CD4-positive, alpha-beta T cell treated with Interleukin-15 for 4 hours (primary cell): ENCODE measurements at places on chromosomes 6 and 20.

DNA sequence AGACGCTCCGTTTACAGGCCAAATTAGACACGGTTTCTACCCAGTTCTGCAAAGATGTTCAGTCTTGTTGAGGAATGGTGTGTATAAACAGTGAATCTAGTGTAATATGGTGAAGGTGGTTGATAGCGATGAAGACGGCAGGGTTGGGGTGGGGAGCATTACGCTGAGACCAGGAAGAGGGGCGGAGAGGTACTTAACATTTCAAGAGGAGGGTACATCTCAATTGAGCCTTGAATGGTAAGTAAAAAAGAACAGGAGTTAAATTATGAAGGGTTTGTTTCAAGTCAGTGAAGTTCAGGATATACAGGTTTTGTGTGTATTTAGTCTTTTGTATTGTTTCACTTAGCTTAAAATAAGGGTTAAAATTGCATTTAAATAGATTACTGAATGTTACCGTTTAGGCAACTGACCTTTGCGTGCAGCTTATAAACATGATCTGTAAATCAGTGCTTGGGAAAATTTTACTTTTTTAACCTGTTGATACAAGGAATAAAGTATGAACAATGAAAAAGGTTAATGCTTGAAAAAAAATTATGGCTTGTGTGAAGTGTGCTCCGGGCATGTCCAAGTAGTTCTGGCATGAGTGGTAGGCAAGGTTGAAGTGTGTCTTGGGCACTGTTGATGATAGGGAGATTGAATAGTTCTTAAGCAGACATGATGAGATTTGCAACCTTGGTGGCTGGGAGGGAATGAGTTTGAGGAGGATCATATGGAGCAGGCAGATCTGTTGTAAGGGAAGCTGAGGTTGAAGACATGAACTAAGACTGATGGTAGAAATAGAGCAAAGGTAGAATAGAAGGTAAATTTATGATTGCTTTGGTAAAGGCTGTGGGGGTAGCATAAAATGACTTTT, 842 bp downstream of the POLR1C start:
- no peak for DNase-seq

GRCh38 chr6:10578723-10579122, 57.6 kb downstream of the GCNT2 start:
- DNase-seq: no peak

DNA sequence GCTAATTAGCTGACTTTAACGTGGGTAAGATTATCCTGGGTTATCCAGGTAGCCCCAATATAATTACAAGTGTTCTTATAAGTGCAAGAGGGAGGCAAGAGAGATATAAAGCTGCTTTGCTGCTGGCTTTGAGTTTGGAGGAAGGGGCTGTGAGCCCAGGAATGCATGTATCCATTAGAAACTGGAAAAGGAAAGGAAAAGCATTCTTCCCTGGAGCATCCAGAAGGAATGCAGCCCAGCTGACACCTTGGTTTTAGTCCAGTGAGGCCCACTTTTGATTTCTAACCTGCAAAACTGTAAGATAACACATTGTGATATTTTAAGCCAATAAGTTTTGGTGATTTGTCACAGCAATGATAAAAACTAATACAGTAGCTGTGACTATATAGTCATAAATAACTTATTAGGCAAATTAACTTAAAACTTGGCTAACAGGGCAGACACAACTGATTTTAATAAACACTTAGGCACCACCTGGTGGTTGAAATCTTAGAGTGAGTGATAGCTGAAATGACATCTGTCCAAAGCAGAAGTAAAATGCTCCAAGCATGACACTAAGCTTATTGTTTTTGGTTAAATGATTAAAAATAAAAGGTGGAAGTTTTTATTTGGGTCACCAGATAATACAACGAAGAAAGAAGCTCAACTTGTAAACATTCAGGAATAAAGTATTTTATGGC, 35.6 kb downstream of the ADGRF4 start:
- DNase-seq: peak; percentile 4

DNA sequence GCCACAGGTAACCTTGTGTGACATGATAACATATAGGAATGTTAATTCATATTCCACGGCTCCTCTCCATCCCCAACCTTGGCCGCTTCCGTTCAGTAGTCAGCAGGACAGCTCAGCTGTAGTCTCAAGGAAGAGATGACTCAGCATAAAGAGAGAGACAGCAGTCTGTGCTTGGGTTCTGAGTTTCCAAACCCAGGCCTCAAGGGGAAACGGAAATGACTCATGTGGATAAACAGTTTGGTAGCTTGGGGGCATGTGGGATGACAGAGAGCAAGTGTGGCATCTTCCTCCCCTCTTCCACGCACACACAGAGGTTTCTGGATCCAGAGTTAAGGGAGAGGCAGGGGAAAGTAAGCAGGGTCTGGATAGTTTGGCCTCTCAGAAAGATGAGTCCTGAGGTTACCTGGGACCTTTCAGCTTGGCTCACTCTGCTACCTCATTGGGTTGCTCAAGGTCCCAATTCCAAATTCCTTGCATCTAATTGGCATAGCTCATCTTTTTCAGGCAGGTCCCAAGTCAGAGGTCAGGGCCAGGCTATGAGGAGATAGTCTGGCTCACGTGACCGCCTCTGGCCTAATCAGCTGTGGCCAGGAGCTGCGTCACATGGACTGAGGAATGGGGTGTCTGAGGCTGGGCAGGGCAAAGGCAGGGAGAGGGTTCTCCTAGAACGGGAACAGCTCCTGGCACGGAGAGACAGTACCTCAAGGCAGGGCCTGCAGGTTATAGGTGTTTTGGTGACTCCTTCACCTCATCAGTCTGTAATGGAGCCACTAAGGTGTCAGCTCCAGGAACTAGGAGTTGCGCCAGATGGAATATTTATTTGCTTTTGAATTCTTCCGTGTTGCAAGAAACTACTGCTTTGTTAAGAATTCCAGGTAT, 36.5 kb upstream of the MLN start:
- peak; percentile 31 for DNase-seq

- DNase-seq: no peak
Measured at GRCh38 chr6:23224540-23224939, 655.2 kb downstream of the HDGFL1 start.

DNA sequence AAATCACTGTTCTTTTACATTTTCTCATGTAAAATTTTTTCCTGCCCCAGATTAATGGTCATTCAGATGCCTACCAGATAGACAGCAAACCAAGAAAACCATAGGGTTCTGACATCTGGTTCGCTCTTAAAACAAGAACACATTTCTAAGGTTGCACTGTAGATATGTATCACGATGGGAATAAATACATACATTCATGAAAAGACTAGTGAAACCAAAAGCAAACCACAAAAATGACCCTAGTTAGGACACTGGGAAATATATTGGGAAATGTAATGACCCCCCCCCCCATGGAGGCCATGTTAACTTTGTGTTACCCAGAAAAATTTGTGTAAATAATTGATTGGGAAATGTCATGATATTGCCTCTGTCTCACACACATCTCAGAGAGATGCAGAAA, 37.5 kb downstream of the MTFR2 start:
- no peak for DNase-seq

DNA sequence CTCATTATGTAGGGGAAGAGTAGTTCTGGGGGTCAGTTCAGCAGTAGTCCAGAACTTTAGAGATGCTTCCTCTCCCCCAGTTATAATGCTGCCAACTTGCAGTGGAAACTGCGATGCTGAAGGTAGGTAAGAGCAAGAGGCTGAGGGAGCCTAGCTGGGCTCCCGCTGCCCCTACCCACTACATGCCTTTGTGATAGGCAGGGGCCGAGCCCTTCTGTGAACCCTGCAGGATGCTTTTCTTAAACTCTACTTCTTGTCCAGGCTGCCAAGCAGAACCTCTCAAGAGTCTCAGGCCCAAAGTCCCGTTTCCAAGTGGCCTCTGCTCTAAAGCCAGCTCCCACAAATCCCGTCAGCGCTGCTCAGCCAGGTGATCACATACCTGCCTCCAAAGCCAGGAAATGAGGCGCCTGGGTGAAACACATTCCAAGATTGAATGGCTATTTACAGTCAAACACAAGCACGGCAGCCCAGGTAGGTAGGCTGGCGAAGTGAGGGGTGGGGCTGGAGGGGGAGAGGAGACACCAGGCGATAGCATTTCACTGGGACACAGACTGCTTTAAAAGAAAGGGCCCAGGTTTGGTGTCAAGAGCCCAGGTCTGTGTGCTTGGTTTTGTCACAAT, 150.7 kb downstream of the CD24 start:
- DNase-seq: no peak

DNA sequence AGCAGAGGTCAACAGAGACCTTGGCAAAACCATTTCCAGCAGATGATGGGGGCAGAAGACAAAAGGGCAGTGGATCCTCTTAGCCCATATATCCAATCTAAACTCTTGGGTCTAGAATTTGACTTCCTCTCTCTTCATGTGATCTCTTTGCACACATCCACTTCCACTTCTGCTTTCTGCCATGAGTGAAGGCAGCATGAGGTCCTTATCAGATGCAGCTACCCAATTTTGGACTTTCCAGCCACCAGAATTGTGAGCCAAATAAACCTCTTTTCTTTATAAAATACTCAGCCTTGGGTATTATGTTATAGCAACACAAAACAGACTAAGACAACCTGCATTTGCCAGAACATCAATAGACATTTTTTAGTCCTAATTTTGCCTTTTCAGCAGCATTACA, 191.6 kb downstream of the ADAT2 start:
- no peak for DNase-seq

DNA sequence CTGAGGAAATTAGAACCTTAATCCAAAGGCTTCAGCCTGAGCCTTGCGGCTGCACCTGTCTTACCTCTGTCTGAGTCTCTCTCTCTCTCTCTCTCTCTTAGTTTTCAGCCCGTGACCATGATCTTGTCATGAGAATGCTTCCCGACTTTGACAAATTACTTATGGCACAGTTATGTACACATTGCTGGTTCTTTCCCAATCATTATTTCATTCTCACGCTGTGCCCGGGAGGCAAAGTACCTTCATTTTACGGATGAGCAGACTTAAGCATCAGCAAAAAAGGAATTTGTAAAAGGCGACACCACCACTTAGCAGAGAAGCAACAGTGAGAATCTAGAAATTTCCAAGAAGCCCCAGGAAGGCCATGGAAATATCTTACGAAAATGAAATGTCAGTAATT, 54.6 kb downstream of the GMPR start:
- DNase-seq: no peak

DNA sequence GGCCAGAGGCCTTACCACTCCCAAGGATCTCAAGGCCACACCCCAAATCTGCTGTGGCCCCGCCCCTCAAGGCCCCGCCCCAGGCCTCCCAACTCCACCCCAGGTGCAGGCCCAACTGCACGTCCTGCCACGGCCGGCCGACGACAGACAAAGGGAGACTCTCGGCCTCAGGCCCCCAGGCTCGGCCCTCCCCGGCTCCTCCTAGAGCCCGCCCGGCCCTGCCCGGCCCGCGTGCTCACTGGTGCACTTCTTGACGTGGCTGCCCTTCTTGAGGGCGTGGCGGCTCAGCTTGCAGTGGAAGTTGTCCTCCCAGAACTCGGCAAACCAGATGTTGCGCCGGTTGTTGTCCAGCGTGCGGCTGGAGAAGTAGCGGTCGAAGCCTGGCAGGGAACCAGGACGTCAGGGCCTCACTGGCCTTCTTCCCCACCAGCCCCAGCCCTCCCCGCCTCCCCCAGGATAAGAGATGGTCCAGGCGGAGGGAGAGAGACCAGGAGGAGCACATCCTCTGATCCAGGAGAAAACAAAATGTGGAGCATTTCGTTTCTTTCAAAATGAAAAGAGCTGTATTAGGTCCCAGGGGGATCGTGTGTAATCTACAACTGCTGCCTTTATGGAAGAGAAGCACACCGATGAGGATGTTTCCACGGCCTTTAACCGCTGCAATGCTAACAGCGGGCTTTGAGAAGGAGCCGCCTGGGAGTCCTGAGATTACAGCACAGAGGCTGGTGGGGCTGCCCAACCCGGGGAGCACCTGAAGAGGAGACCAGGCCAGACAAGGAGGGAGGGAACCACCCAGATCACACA, 89.4 kb downstream of the GRM4 start:
- DNase-seq: no peak

DNA sequence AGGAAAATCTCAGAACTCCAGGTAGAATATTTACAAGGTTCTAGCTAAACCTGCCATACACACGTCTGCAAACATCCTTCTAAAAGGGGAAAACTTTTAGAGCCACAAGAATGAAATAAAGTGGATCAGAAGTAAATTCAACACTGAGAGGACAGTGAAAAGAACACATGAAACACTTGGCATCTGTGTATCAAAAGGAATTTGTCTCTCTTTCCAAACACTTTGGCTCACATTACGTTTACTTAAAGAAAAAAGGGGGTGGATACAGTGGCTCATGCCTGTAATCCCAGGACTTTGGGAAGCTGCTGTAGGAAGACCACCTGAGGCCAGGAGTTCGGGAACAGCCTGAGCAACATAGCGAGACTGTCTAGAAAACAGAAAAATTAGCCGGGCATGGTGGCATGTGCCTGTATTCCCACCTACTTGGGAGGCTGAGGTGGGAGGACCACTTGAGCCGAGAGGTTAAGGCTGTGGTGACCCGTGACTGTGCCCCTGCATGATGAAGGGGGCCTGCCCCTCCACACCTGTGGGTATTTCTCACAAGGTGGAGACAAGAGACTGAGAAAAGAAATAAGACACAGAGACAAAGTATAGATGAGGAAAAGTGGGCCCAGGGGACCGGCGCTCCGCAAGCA, 35.4 kb downstream of the NINL start:
- no peak for DNase-seq

- no peak for DNase-seq
Measured at GRCh38 chr6:733431-734219, 40.7 kb upstream of the EXOC2 start.

- no peak for DNase-seq
Measured at GRCh38 chr20:52457826-52458225, 266.2 kb upstream of the ZFP64 start.

DNA sequence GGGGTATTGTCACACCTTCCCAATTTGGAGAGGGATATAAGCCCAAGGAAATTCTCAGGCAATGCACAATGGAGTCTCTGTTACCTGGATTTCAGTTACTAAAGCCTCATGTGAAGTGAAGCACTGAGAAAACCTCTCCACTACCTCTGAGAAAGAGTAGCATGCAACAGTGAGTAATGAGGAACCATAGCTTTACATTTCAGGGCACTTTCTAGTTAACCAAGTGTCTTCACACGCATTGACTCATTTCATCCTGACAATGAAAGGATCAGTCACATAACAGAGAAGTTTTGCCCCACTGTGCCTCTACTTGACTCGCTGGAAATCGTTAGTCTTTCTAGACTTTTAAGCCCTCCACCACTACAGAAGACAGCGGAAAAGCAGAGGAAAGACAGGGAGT, 86.2 kb upstream of the ARID1B start:
- no peak for DNase-seq

DNA sequence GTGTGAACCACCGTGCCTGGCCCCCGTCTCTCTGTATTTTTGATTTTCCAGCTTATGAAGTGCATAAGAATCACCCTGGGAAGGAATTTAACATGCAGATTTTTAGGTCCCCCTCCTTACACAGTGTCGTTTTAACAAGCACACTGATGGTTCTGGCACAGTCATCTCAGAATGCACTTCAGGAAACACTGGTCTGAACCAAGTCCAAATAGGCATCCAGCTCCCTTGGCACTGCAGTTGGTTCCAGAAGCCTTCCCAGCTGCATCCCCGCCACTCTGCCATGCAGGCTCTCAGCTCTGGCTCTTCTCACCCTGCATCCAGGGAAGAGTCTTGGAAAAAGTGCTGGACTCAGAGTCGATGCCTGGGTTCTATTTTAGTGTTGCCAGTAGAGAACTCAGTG, 20.1 kb downstream of the RIPOR2 start:
- DNase-seq: no peak
